Hematopoietic multipotent progenitor cell (in vitro differentiated cells): ENCODE measurements at places on chromosomes 12 and 14. TPM values are rescaled to one million over a fixed set of nuclear protein-coding genes. Genes with fewer than 3 reads are reported as not detected.

CMA1 gene
- not detected for total RNA-seq

SERPINA1 gene
- 3.8 TPM for total RNA-seq

KCNMB4 gene
- total RNA-seq, result 3.0 TPM

DNA sequence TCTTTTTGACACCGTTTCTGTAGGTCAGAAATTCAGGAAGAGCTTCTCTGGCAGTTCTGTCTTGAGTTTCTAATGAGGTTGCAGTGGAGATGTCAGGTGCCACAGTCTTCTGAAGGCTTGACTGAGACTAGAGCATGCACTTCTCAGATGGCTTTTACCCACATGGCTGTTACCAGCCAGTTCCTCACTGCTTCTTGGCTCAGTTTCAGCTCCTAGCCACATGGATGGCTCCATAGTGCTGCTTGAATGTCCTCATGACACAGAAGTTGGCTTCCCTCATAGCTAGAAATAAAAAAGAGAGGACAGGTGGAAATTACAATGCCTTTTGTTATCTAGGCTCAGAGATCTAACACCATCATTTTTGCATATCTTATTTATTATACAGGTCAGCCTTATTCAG, 38.1 kb upstream of the SLC2A13 start:
- DNase-seq, result peak; percentile 18

DNA sequence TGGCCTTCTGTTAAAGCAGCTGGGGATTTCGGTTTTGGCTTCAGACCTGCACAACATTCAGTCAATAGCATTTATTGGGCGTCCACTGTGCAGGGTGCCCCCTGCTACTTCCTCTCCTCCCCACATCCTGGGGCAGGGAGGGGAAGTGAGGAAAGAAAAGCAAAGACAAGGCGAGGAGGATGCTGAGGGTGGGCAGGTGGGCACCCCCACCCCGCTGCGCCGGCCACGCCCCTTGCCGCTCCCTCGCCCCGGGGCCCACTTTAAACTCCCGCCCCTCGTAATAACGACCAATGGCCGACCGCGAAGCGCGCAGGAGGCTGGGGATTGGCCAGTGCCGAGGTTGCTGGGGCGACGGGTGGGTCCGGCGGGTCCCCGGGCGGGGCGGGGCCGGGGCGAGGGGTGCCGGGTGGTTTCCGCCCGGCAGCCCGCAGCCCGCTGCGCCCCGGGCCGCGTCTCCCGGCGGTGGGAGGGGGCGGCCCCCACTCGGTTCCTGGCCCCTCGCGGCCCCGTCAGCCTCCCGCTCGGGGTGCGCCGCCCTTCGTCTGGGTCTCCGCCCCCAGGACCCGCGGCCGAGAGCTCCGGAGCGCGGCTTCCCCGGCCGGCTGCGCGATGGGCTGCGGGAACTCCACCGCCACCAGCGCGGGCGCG, at the start of gene C12orf75:
C12orf75 (plus strand) TSS at position 409 of the 648 bp plus-strand sequence; CDS start at position 610, 201 bp downstream.
- DNase-seq, result peak; percentile 84

- DNase-seq, result no peak
Measured at GRCh38 chr12:132285991-132286681, 43.3 kb downstream of the GALNT9 start.

- DNase-seq, result peak; percentile 45
Measured at GRCh38 chr14:55129428-55130195, 560 bp downstream of the LGALS3 start.

GRCh38 chr12:96240656-96241055, 46.5 kb downstream of the ELK3 start:
- DNase-seq, result no peak

- no peak for DNase-seq
Measured at GRCh38 chr12:128336204-128337070, 69.5 kb downstream of the TMEM132C start.
